NCI-H2107 (cell line): ENCODE measurements at places on chromosomes 2 and 18.

GRCh38 chr2:164793529-164793928 is 48.1 kb downstream of the COBLL1 start:
- DNase-seq, result no peak

GRCh38 chr18:7532942-7533341 is 34.2 kb upstream of the PTPRM start:
- DNase-seq, result no peak

- no peak for DNase-seq
Measured at GRCh38 chr2:144522897-144523595, 3.1 kb upstream of the ZEB2 start.

- no peak for DNase-seq
Measured at GRCh38 chr2:130917006-130917688, 80.4 kb downstream of the ARHGEF4 start.

DNA sequence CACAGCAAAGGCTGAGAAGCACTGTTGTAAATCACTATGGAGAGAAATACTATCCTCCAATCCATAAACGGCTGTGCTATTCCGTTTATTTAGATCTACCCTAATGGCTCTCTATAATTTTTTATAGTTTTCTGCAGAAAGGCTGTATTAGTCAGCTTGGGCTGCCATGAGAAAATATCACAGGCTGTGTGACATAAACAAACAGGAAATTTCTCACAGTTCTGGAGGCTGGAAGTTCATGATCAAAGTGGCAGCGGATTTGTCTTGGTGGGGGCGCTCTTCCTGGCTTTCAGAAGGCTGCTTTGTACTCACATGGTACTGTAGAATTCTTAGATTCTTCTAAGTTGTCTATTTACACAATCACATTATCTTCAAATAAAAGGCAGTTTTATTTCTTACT is 44.1 kb downstream of the C1D start:
- no peak for DNase-seq

DNA sequence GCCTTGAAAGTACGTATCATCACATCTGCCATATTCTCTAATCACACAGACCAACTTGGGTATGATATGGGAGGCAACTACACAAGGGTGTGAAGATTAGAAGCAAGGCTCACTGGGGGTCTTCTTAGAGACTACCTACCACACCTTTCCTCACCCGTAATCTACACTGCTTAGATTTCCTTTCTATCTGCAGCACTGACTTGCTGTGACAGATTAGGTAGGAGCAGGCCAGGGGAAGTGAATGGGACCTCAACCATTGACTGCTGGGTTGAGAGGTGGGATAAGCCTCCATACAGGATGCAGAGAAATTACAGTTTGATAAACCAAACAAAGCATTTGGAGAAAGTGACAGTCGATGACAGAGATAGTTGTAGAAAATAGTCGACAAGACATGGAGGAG is 119.0 kb upstream of the SERPINE2 start:
- DNase-seq, result no peak

- no peak for DNase-seq
Measured at GRCh38 chr2:44277541-44277940, 2.3 kb downstream of the SLC3A1 start.

GRCh38 chr18:43661570-43661969 is 384.3 kb upstream of the SYT4 start:
- DNase-seq, result peak; percentile 47

DNA sequence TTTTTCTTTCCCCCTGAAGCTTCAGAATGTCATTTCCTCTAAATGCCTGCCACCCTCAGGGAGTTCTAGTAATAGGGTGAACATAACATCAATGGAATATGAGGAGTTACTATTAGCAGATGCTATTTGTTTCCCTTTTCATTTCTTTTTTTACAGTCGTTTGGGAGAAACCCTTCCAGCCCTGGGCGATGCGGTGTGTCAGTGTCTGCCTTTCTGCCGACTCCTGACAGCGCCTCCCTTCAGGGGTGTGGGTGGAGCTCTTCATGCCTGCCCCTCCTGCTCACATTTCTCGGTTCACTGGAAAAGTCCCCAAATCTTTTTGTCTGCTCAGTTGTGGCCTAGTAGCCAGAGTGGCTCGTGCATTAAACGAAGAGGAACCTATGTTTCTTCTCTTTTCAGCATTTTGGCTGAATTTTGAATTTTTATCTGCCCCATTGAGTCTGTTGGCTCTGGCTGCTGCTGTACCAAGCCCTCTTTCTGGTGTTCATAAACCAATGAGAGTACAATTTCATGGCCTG is 72.3 kb downstream of the FMNL2 start:
- no peak for DNase-seq

- DNase-seq, result peak; percentile 27
Measured at GRCh38 chr18:76874642-76875389, 52.5 kb downstream of the ZNF236 start.
